ENCODE measurements at places on chromosomes 1 and 21. TPM values are rescaled to one million over a fixed set of nuclear protein-coding genes. Genes with fewer than 3 reads are reported as not detected.
A peak's percentile ranks its signal among the peaks of the same experiment; 100 is the strongest.

GRCh38 chr21:27265949-27266348 is 299.1 kb upstream of the ADAMTS5 start:
- H3K4me3 ChIP-seq, result no peak overlapping the region
- no peak for DNase-seq
- no peaks in the 10 kb centered on the region for H3K27me3 ChIP-seq
- peaks cover 32% of the 10 kb centered on the region for H3K4me1 ChIP-seq
- H3K36me3 ChIP-seq, result peaks cover 15% of the 10 kb centered on the region
- no peak overlapping the region for H3K27ac ChIP-seq

GRCh38 chr1:21082073-21082472 is 94.6 kb downstream of the EIF4G3 start:
- H3K27me3 ChIP-seq, result no peaks in the 10 kb centered on the region
- no peak overlapping the region for H3K4me3 ChIP-seq
- H3K36me3 ChIP-seq, result peaks cover 23% of the 10 kb centered on the region
- peaks cover 34% of the 10 kb centered on the region for H3K4me1 ChIP-seq
- no peak for DNase-seq

DNA sequence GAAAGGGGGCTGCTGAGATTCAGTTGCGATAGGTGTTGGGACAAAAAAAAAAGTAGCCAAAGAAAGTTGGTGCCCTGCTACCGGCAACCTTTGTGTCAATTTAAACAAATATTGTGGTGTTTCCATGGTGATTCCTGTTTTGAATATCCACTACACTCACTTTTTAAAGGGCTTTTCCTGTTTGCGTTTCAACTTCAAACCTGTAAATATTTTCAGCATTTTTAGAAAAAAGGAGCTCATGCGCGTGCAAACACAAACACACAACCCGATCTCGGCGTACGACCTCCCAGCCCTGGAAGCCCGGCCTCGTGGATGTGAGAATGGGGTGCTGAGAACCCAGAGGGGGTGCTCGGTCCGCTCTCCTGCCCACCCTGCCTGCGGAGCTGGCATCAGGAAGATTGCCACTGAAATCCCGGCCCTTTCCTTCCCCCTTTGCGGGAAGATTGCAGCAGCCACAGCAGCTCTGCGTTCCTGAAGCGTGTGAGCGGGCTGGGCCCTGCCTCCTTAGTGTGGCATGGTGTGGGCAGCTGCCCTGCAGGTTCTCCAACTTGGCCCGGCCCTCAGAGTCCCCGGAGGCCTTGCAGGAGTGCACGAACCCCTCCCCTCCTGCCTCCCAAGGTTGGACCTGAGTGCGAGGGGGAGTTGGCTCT is 34.8 kb downstream of the CASZ1 start:
- H3K4me1 ChIP-seq, result no peaks in the 10 kb centered on the region
- no peak overlapping the region for H3K27ac ChIP-seq
- no peak for DNase-seq
- no peaks in the 10 kb centered on the region for H3K36me3 ChIP-seq
- H3K4me3 ChIP-seq, result no peak overlapping the region

- no peak overlapping the region for H3K4me3 ChIP-seq
- peaks cover 15% of the 10 kb centered on the region for H3K4me1 ChIP-seq
- H3K36me3 ChIP-seq, result peaks cover 8% of the 10 kb centered on the region
- no peak for DNase-seq
- no peaks in the 10 kb centered on the region for H3K27me3 ChIP-seq
Observed at GRCh38 chr1:230916587-230917283, 48.4 kb upstream of the C1orf198 start.

DNA sequence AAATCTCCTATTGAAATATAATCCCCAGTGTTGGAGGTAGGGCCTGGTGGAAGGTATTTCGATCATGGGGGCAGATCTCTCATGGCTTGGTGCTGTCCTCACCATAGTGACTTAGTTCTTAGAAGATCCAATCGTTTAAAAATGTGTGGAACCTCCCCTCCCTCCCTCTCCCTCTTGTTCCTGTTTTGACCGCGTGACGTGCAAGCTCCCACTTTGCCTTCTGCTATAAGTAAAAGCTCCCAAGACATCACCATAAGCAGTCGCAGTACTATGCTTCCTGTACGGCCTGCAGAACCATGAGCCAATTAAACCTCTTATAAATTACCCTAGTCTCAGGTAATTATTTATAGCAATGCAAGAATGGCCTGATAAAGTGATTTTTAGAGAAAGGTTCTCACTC is 10.9 kb upstream of the RGS2 start:
- no peak overlapping the region for H3K27ac ChIP-seq
- no peak for DNase-seq
- H3K4me1 ChIP-seq, result peaks cover 29% of the 10 kb centered on the region
- H3K4me3 ChIP-seq, result no peak overlapping the region

DNA sequence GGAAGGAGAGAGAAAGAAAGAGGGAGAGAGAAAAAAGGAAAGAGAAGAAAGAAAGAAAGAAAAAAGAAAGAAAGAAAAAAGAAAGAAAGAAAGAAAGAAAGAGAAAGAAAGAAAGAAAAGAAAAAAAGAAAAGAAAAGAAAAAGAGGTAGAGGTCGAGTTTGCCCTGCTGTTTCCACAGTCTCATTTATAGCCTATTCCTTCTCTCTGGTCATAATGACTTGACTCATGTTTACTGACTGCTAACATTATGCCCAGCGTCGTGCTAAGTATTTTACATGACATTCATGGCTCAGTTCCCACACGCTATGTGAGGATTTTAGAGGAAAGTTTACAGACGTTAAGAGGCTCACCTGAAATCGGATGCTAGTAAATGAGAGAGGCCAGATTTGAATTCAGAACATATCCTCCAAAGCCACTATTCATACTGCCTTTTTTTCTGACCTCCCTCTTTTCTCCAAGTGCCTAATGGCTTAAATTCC is 263.0 kb downstream of the TNR start:
- H3K36me3 ChIP-seq, result no peaks in the 10 kb centered on the region
- H3K27ac ChIP-seq, result no peak overlapping the region
- H3K27me3 ChIP-seq, result peaks cover 7% of the 10 kb centered on the region

DNA sequence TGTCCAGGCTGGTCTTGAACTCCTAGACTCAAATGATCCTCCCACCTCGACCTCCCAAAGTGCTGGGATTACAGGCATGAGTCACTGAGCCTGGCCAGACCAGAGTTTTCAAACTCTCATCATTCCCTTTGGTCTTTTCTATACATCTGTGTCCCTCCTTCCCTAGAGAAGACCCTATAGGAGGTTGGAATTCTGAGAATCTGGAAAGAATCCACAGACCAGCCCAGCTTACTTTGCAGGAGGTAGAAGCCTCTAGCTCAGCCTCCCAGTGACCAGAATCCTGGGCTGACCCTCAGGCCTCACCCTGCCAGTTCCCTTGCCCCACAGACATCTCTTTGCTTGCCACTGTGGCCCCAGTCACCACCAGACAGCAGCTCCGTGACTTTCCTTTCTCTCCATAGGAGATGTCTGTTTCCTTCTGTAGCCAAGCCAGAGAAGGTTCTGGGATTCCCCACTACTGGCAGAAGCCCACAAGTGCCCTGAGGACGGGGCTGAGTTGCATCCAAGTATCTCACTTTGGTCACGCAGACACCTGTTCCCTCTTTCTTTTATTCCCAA is 34.7 kb upstream of the KHDRBS1 start:
- H3K27me3 ChIP-seq, result no peaks in the 10 kb centered on the region
- DNase-seq, result no peak

DNA sequence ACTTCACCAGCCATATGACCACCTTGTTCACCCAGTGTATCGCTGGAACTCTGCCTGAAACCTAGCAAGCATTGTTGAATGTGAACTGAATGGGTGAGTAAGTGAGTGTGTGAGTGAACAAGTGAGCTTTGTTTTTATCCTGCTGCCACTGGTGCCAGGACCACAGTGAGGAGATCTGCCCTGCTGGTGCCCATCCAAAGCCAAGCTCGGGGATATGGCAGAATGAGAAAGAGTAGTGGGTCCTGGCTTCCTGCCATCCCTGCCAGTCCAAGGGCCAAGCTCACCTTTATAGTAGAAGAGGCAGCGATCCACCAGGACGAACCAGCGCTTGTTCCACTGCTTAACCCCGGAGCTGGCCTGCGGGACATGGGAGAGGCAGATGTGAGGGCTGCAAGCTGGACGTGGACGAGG is 53.4 kb upstream of the GOLT1A start:
- H3K27ac ChIP-seq, result no peak overlapping the region
- H3K36me3 ChIP-seq, result no peaks in the 10 kb centered on the region
- H3K4me3 ChIP-seq, result no peak overlapping the region
- H3K27me3 ChIP-seq, result peaks cover 12% of the 10 kb centered on the region
- peaks cover 4% of the 10 kb centered on the region for H3K4me1 ChIP-seq

DNA sequence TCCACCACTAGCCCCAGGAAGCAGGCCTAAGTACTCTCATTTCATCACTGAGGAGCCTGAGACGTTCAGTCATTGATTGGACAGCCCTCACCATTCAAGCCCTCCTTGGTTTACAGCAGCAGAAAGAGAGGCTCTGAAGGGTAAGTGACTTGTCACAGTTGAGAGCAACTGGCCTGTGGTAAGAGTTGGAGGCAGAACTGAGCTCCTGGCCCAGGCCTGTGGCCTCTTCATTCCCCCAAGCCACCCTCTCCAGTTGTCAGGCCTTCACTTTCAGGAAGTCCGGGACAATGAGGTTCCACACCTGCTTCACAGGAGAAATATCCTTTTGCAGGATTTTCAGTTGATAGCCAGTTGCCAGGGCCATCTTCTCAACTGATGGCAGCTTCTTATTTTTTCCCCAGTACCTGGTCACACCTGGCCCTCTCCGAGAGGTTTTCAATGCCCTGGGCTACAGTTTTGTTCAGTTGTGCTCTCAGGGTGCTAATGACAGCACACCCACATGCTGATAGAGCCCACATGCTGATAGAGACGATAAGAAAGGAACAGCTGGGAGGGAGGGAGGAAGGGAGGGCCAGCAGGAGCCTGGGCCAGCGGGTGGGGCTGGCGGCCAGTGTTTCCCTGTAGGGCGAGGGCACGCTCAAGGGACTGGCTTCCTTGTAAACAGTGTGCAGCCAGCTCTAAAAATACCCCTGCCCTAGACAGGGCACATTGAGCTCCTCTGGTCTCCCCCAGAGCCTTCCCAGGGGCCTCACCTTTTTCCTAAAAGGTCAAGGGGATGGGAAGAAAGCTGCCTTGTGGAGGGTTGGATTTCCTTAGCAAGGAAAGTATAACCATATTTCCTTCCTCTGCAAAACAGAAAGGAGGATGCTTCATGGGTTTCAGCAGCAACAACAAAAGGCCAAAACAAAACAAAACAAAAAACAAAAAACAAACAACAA is 112.7 kb upstream of the JUN start:
- H3K36me3 ChIP-seq, result no peaks in the 10 kb centered on the region
- peak overlapping the region; percentile 11 for H3K4me3 ChIP-seq
- peak overlapping the region; percentile 77 for H3K27ac ChIP-seq
- H3K27me3 ChIP-seq, result no peaks in the 10 kb centered on the region
- no peak for DNase-seq
- peaks cover 44% of the 10 kb centered on the region for H3K4me1 ChIP-seq

FCGR1A gene
- not detected for total RNA-seq

OVAAL gene
- not detected for total RNA-seq

DIO1 gene
- total RNA-seq, result not detected

SRSF11 gene
- total RNA-seq, result 100 TPM

TEDDM1 gene
- not detected for total RNA-seq

S100A9 gene
- total RNA-seq, result not detected

NDC1 gene
- 14.1 TPM for total RNA-seq

AVPR1B gene
- total RNA-seq, result not detected

Measured in HFFc6 (cell line).